ENCODE measurements at places on chromosomes 11 and 22.

DNA sequence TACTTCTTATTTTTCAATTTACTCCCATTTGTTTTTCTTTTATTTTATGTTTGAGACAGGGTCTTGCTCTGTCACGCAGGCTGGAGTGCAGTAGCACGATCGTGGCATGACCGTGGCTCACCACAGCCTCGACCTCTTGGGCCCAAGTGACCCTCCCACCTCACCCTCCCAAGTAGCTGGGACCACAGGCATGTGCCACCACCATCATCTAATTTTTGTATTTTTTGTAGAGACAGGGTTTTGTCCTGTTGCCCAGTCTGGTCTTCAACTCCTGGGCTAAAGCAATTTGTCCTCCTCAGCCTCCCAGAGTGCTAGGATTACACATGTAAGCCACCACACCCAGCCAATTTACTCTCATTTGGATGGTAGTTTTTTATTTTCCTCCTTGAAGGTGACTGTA lies 679.3 kb upstream of the CCDC179 start:
- no peak for DNase-seq

- no peak for DNase-seq
These were observed 104.0 kb upstream of the TOP3B start for GRCh38 chr22:22086501-22087158.

DNA sequence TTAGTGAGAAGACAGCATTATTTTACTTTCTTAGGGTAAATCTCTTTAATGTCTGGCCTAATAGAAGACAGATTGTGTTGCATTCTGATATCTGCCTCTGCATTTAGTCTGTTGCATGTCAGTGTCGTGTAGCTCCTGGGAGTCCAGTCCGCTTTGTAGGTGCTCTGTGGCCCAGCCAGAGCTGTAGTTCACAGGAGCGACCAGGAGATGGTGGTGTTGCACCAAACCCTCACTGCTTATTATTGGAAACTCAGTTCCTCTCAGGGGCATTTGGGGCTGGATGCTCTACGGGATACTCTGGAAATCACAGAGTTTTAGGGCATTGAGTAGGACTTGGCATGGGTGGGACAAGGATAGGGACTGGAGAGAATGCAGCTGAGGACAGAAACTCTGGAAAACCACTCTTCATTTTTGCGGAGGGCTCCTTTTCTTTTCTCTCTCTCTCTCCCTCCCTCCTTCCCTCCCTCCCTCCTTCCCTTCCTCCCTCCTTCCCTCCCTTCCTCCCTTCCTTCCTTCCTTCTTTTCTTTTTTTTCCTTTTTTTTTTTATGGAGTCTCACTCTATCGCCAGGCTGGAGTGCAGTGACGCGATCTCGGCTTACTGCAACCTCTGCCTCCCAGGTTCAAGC lies 21.7 kb downstream of the MIAT start:
- DNase-seq = no peak

DNA sequence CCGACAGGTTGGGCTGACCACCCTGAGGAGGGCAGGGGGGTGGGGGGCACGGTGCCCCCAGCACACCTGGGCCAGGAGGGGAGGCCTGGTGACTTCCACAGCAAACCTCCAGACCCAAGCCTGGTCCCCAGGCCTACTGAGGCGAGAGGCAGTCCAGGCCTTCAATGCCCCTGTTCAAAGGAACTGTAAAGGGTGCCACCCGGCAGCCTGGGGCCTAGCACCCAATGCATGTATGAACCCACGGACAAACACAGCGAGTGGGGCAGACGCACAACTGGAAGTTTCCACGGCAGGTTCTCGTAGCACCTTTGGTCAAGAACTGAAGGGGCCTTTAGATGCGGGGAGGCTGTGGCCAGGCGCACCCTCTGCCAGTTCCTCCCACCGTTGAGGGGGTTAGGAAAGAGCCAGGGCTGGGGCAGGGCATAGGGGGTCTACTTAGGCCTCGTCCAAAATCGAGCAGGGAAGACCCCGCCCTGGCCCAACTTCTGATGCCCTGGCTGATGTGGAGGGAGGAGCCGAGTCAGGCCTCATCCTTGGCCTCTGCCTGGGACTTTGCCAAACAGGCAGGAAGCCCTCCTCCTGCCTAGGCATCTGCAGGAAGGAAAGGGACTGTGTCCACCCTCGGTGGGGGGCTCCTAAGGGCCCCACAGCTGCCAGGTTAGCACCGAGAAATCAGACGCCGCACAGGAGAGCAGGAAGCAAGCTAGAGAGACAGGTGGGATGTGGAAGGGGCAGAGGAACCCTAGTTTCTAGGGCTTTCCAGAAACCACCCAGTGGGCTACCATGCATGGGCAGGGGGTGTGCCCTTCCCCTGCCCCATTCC lies 6.6 kb downstream of the CBX6 start:
- DNase-seq = no peak

DNA sequence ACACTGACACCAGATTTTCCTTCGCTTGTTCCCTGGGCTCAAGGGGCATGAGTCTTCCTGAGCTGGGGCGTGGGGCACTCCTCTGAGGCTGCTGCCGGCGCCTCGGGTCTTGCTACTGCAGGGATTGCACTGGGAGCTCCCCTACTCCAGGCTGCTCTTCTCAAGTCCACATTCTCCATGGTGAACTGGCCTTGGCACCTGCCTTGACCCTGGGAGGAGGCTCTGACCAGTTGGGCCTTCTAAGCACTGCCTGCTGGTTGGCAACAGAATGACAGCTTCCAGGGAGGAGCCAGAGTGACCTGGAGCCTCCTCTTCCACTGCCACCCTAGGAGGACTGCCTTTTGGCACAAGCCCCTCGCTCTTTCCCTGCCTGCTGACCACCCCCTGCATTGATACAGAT lies 9.5 kb downstream of the FREY1 start:
- no peak for DNase-seq

DNA sequence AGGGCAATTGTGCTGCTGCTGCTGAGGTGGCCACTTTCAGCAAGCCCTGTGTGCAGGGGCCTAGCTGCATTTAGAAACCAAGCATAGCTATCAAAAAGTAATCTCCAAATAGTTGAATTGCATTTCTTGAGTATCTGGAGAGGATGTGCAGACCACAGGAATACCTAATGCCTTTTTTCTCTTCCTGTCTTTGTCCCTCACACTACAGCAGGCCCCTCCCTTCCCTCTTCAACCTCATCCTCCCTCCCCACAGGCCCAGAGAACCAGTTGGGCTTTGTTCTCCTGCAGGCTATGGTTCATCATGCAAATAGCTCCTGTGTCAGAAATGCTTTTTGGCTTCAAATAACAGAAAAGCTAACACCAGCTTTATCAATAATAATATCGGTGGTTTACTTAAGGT lies 47.7 kb downstream of the DKK3 start:
- DNase-seq = no peak

DNA sequence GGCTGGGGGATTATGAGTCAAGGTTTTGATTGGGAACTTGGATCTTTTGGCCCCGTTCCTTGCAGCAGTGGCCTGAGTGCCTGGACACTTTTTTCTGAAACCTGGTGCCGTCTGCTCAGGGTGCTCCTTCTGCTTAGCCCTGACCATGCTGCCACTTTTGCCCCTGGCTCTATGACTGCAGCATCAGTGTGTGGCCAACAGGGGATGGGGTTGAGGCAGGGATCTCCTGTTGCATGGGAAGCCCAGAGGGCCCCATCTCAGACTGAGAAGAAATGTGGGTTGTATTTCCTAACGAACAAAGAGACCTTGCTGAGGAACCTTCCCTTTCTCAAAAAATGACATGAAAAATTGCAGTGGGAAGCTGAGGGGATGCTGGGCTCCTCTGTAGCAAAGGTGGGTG lies 18.7 kb downstream of the POU2F3 start:
- no peak for DNase-seq

- DNase-seq = no peak
These were observed 161.3 kb downstream of the DDX10 start for GRCh38 chr11:108826136-108826535.

DNA sequence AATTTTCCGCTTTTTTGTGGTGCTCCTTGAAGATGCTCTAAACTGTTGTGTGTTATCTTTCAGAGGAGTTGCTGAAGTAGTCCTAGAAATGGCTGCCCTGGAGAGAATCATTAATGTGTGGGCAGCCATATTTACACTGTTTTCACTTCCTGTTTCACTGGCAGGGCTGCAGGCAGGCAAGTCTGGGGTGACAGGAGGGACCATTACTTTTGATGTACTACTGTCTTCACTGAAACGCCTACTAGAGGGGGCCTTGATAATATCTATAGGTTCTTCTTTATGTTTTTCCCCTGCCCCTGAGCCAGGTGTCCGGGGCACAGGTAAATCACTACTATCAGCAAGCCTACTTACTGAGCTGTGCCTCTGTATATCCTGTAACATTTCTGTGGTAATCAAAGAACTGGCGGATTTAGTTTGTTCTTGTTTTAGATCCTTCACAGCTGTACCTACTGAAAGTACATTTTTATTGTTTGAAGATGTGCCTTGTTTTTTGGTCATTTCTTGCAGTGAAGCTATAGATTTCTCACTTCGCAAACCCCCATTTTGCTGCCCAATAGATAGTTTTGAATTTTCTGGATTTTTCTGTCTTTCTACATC lies 39.7 kb downstream of the ACAT1 start:
- no peak for DNase-seq

DNA sequence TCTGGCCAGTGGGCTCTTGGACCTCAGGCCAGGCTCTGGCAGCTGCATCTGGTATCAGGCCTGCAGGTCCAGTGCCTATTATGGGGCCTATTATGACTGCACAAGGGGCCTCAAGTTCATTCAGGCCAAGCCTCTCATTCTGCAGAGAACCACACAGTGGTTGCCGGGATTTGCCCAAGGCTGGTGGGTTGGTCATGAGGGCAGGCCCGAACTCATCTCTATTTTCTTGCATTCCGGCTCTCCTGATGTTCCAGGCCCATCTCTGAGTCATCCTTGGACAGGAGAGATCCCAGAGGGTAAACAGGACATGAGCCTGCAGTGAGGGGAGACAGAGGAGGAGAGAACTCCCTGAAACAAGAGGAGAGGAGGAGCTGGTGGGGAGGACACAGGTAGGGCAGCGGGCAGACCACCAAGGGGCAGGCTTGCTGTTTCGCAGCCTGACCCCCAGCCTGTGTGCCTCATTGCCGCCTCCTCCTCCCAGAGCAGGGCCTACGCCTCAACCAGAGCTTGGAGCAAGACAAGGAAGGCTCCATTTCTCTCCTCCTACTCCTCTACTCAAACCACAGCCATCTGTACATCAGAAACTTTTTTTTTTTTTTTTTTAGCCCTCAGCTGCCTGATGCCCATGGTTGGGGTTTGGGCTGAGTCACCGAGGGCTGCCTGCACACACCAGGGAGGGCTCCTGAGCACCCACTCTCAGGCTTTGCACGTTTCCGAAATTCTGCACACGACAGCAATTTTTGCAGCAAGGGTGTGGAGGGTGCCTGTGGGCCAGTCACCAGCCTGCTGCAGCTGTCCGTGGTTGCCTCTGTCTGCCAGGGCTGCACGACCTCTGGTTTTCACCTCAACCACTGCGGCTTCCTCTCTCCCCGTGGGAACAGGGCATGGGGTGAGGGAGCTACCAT lies 12.7 kb upstream of the TREH start:
- peak; percentile 23 for DNase-seq

GRCh38 chr11:76217653-76218160 lies 11.4 kb upstream of the WNT11 start:
- DNase-seq = no peak

- DNase-seq = no peak
These were observed 7.7 kb downstream of the LINC01488 start for GRCh38 chr11:69489031-69489745.

DNA sequence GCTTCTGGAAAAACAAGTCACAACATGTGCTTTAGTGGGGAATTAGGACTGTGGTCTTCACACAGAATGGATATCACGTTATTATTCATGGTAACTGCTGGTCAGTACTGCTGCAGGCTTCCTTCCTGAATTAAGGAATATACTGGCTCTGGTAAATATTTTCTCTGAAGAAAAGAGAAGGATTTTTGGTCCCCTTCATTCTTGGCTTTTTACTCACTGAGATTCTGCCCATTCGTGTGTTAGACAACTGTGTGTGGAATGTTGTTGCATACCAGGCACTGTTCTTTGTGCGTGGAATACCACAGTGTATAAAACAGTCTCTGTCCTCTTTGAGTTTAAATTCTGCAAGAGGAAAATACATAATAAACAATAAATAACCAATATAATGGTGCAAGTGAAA lies 80.3 kb downstream of the ALX4 start:
- no peak for DNase-seq

- no peak for DNase-seq
These were observed 163.7 kb upstream of the DDI1 start for GRCh38 chr11:103872748-103873147.

GRCh38 chr11:69044111-69045013 lies 4.4 kb upstream of the TPCN2 start:
- DNase-seq = peak; percentile 84

GRCh38 chr11:1241706-1242105 lies 18.8 kb downstream of the MUC5B start:
- no peak for DNase-seq

DNA sequence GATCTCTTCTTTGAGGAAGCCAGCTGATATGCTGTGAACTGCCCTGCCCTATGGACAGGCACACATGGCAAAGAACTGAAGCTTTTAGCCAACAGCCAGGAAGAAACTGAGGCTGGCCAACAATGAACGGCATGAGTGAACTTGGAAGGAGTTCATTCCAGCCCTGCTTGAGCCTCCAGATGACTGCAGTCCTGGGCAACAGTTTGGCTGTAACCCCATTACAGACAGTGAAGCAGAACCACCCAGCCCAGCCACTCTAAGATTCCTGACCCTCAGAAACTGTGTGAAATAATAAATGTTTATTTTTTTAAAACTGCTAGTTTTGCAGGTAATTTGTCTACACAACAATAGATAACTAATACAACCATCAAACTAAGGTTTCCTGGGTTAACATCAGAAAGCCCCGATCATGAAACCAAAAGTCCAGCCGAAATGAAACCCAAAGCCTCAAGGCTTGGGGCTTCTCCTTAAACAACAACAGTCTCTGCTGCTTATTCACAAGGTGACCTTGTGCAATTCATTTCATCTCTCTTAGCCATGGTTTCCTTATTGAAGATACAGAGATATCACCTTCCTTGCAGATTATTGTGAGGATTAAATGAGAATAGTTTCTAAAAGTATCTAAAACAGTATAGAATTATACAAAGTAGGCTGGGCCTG lies 31.4 kb downstream of the PAK1 start:
- DNase-seq = no peak

GRCh38 chr11:93537767-93538261 lies 5.4 kb downstream of the SMCO4 start:
- DNase-seq = no peak
